ENCODE measurements at places on chromosomes 7 and 10.
A peak's percentile ranks its signal among the peaks of the same experiment; 100 is the strongest.

- DNase-seq, result no peak
Measured at GRCh38 chr7:112580717-112581435, 100.1 kb downstream of the LSMEM1 start.

DNA sequence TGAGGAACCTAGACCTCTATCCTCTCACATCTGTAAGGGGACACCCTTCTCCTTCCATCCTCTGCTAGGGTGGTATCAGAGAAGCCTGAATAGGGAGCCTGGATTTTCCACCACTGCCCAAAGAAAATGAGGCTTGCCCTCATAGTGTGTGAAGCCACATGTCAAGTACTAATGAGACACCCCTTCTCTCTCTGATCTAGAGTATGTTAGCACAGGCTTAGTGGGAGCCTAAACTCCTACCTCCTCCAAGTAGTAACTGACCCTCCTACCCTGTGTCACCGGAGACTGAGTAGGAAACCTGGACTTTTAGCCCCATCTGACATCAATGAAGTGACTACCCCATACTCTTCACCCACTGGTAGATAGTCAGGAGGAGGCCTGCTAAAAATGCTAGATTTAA lies 65.6 kb downstream of the PHYHIPL start:
- DNase-seq, result no peak

GRCh38 chr7:35386816-35387706 lies 133.2 kb upstream of the TBX20 start:
- no peak for DNase-seq

GRCh38 chr10:69892406-69892805 lies 90.7 kb downstream of the COL13A1 start:
- no peak for DNase-seq

DNA sequence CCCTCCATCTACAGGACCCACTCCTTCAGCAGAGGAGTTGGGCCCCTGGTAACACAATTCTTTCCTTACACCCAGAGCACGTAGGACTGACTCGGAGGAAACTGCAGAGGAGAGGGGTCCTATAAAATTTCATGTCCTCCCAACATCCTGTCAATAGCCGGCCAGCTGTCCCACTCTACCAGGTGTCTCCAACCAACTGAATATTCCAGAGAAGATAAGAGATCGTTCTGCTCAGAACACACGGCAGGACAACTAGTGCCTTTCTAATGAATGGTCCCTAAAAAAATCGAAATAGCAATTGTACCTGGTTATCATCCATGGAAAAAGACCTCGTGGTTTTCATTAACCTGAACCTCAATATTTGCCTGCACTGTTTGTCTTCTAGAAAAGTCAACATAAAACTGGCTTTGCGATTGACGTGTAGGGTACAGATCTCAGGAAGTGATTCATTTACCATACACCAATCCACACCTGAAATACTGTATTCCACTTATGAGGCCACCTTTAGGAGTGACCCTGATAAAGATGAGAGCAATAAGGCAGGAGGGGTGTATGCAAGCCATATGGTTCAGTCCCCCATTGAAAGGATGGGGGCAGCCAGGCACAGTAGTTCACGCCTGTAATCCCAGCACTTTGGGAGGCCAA lies 111.7 kb downstream of the PARP12 start:
- no peak for DNase-seq

DNA sequence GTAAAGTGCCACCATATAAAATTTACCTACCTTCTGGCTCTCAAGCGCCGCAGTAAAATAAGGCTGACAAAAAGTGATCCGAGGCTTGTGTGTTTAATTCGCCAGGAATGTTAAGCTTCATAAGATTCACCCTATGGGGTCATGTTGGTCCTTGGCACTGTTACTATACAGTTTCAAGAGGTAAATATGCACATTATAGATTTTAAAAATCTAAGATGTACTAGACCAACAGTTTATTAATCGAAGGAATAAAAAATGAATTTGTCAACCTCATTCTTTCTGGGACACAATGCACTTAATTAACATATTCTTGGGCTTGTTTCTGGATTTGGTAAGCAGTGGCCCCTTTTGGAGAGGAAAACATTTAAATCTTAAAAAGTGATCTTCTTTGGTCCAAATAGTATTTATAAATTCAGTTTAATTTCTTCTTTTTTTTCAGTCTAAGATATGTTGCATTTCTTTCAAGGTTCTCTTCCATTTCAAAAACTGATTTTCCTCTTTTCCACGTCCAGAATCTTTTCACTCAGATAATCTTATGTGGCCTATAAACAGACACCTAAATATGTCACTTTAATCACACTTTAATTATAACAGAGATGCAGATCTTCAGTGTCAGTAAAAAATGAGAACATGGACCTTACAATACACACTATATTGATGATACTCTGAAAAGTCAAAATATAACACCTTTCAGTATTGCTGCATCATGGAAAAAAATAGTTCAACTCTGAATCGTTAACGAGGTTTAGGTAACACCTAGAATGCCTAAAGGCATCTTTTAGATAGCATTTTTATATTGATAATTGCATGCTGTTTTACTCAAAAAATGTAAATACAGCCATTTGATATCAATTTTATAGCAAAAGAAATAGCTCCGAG lies 3.8 kb upstream of the SKIDA1 start:
- DNase-seq, result no peak

GRCh38 chr7:22137026-22137425 lies 191.3 kb upstream of the CDCA7L start:
- no peak for DNase-seq

DNA sequence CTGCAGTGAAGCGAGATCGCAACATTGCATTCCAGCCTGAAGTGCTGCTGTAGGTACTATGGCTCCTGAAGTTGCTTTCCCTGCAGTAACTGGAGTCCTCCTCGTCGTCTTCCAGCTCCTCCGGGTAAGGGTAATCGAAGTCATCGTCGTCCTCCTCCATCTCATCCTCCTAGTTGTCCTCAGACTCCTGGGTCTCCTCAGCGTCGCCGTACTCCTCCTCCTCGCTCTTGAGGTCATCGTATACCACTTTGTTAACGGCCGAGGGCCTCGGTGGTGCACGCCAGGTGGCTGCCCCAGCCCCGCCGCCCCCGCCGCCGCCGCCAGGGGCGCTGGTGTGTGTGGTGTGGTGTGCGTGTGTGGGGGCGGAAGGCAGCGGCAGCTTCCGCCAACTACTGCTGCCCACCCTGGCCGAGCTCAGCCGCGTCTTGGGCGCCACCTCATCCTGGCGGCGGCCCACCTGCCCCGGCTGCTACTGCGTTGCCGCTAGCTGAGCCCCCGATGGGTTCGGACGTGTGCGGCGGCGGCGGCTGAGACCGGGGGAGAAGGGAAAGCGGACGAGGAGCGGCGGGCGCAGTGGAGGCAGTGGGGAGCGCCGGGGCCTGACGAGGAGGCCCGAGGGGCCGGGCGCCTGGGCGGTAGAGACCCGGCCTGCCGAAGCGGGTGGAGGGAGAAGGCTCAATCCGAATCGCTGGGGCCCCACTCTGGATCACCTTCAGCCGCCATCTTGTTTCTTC lies 11.8 kb upstream of the ACBD5 start:
- peak; percentile 82 for DNase-seq

- no peak for DNase-seq
Measured at GRCh38 chr10:69752479-69752878, 49.2 kb upstream of the COL13A1 start.

- no peak for DNase-seq
Measured at GRCh38 chr7:128236924-128237586, 4.0 kb upstream of the LEP start.

DNA sequence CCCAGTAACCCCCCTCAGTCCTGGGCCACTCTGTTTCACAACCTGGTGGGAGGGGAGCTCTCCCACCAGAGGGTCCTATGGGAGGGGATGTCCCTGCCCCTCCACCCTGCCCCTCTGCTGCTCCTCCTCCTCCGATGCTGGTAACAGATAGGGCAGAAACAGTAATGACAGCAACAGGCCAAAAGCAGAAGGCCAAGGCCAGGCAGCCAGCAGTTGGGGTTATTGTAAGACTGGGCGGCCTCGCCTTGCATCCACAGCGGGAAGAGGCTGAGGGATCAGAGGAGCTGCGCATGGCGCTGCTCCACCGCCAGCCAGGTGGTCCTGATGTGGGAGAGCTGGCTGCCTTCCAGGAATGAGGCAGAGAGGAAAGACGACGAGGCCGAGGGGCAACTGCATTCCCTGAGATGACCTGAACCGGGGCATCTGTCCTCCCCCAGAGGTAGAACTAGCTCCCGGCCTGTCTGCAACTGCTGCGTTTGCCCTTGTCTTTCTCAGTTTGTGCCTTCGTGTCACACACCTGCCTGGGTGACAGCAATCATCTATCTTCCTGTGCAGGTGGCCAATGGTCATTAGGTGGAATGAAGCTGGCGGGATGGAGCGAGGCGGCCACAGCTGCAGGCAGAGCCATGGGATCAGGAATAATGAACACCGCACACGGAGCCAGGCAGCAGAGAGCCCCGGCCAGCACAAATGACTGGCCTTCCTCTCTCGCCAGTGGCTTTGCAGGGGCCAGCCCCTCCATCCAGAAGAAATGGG lies 54.0 kb upstream of the CACUL1 start:
- DNase-seq, result no peak

- no peak for DNase-seq
Measured at GRCh38 chr7:5700391-5700985, 81.0 kb downstream of the RNF216 start.
